Stimulated activated CD4-positive, alpha-beta T cell treated with anti-CD3 and anti-CD28 coated beads, Interleukin-2, amount 100 ng/mL, for 48 hours (primary cell): ENCODE measurements at places on chromosomes 7 and 10.

DNA sequence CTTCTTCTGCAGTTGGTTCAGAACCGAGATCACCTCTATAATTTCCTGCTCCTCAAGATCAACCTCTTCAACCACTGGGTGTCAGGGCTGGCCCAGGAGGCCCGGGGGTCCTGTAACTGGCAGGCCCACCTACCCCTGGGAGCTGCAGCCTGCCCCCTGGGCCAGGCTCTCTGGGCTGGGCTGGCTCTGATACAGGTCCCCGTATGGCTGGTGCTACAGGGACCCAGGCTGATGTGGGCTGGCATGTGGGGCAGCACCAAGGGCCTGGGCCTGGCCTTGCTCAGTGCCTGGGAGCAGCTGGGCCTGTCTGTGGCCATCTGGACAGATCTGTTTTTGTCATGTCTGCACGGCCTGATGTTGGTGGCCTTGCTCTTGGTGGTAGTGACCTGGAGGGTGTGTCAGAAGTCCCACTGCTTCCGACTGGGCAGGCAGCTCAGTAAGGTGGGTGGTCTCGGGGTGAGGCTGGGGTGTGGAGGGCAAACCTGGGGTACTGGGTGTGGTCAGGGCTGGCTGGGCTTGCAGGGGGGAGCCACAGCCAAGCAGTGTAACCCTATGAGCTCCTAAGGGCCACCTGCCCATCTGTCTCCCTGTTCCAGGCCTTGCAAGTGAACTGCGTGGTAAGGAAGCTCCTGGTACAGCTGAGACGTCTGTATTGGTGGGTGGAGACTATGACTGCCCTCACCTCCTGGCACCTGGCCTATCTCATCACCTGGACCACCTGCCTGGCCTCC is 4.2 kb downstream of the TMEM270 start:
- DNase-seq: no peak

- DNase-seq: no peak
Observed at GRCh38 chr7:84578825-84579224, 384.2 kb upstream of the SEMA3A start.

DNA sequence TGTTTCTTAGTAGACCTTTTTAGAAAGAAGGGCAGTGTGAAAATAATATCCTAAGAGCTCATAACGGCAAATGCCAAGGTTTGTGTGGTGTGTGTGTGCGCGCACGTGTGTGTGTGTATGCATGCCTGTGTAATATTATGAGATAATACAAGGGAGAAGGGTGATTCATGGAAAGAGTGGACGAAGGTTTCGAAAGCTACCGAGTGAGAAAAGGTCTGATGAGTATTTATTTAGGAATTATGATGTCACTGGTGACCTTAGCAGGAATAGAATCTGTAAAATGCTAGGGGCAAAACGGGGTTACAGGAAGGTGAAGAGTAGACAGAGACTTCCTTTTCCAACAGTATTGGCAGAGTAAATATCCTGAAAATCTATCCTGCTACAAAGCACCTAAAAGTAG is 107.3 kb downstream of the AHR start:
- DNase-seq: no peak

- no peak for DNase-seq
Observed at GRCh38 chr10:775245-776075, 86.0 kb upstream of the DIP2C start.

- DNase-seq: no peak
Observed at GRCh38 chr10:86662186-86663045, 5.9 kb upstream of the LDB3 start.

DNA sequence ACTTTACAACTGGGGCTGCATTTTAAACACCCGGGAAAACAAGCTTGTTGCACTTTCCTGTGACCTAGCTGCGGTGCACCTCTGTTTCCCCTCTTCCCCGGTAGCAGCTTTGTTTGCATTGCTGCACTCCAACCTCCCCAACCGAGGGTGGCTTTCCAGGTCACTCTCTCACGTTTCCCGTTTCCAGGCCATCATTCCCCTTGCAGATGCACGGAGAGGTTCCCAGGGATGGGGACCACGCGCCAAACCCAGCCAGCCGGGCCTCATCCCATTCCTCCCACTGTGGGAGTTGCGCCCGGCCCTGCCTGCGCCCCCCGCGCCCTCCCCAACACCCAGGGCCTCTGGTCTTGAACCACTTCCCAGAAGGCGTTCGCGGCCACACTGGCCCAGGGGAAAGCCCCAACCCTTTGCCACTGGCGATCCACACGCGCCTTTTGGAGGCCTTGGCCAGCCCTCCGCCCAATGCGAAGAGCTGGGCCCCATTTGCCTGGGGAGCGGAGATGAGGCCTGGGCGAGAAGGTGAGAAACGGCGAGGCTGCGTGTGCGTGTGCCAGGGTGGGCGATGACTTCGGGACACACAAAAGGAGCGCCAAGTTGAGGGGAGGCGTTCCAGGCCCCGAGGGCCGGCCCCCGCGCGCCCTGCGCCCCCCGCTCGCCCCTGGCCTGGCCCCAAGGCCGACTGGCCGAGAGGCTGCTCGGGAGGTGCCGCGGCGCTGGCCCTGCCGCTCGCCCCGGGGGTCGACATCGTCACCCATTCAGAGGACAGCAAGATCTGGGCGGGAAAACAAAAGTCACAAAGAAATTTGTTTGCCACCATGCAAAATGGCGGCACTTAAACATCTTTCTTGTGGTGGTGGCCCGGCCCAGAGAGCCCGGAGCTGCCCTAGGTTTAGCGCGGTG is 15.9 kb downstream of the SKIDA1 start:
- no peak for DNase-seq

- DNase-seq: no peak
Observed at GRCh38 chr10:88642963-88643362, 21.3 kb upstream of the LIPF start.

- DNase-seq: no peak
Observed at GRCh38 chr10:35501923-35502322, 103.2 kb upstream of the GJD4 start.

DNA sequence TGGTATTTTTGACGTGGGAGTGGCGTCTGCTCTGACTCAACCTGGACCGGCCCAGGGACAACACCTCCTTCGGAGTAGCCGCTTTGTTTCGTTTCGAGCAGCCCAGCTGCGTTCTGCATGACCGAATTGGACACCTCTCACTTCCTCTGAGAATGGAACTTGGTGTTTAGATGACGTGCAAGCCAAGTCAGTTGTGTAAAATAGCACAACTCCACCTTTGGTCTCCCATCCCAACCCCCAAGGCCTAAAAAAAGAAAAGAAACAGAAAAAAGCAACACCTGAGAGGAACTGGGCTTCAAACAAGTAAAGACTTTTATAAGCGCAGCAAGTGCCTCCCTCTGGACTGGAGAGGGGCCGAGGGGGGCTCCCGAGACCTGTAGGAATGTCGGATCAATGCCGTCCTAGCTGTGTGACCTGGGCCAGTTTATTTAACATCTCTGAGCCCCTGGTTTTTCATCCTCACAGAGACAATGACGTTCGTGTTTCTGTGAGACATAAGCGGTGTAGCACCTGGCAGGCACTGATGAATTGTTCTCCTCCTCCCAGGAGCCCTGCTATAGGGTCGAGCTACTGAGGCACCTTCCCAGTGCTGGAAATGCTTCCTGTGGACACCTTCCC is 52.0 kb upstream of the SMNDC1 start:
- DNase-seq: peak; percentile 66

DNA sequence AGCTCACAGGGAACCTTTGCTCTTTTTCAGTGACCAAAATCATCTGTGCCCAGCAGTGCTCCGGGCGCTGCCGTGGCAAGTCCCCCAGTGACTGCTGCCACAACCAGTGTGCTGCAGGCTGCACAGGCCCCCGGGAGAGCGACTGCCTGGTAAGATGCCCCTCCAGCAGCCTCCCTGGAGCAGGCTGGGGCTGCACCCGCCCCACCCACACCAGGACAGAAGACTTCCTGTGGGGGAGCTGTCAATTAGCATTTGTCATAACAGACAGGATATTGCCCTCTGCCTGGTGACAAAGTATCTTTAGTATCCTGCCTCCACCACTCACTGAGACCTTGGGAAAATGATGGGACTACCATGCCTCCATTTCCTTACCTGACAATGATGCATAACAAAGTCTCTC is 133.7 kb downstream of the EGFR start:
- DNase-seq: no peak

DNA sequence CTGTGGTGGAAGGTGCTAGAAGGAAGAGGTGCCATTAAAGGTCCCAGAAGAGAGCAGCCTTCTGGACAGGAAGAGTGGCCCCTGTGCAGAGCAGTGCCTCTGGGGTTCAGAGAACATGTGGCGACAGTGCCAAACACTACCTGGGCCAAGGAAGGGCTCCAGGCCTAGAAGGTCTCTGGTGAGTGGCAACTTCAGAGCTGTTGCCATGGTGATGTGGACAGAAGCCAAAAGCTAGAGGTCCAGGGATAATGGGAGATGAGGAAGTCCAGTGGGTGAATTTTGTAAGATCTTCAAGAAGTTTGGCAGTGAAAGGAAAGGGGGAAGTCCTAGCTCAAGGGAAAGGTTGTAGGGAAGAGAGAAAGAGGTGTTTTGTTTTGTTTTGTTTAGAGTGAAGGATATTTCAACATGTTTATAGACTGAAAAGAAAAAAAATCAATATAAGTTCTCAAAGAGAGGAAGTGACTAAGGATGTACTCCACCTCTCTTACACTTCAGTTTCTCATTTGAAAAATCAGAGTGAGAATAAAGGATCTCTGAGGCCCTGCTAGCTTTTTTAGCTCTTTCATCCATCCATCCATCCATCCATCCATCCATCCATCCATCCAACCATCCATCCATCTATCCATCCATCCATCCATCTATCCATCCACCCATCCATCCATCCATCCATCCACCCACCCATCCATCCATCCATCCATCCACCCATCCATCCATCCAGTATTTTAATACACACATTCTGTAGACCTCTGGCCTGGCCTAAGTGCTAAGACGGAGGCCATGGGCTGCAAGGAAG is 77.1 kb upstream of the DUSP5 start:
- DNase-seq: no peak

- no peak for DNase-seq
Observed at GRCh38 chr10:21495002-21495751, 30.3 kb downstream of the SKIDA1 start.

DNA sequence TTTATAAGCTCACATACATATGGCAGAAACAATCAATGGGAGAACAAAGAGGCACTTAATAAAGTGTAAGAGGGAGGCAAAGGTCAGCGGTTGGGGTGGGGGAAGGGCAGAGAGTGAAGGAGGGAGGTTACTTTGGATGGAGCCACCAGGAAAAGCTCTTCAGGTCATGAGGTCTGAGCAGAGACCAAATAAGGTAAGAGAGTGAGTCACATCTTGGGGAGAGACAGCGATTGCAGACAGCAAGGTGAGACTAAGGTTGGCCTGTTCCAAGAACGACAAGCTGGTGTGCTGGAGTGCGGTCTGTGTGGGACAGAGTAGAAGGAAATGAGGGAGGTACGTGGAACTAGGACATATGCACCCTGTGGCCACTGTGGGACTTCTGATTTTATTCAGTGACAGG is 74.3 kb upstream of the TOMM7 start:
- DNase-seq: no peak

DNA sequence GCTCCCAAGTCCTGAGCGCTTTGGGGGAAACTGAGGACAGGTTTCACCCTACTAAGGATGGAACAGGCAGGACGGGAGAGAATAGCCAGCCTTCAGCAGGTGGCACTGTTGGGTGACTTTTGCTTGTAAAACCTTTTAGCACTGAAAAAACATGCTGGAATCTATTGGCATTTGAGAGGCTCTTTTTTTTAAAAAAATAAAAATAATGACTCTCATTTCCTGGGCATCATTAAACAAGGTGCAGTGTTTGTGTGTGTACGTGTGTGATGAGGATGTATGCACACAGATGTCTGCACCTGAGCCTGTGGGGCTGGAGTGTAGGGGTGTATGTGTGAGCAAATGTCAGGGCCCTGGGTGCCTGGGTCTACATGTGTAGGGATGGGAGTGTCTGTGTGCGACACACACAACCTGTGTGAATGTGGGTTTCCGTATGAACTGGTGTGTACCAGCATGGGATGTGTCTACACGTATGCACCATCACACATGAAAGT is 177.9 kb downstream of the RPS24 start:
- no peak for DNase-seq

DNA sequence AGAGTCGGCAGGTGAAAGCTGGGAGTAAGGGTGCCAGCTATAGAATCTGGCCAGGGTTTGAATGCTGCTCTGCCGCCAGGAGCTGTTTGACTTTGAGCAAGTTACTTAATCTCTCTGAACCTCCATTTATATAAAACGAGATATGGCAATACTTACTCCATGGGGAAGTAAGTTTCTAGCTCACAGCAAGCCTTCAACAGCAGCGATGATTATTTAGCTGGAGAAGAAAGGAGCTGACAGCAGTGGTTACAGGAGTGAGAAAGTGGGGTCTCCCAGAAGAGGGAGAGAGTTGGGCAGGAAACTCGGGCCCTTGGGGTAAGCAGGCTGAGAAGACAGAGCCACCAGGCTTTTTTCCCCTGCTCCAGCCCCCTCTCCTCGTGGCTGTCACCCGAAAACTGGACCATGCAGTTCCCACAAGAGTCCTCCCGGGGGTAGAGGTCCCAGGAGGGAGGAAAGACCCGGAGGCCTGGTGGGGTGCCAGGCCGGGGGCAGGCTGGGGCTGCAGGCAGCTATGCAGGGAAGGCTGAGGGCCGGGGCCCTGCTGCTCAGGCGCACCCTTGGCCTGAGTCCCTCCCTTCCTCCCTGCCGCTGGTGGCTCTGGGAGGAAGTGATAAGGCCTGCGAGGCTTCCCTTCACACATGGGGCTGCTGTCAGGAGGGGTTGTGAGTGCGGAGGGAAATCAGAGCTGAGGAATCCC is 3.5 kb downstream of the NOS3 start:
- DNase-seq: no peak

DNA sequence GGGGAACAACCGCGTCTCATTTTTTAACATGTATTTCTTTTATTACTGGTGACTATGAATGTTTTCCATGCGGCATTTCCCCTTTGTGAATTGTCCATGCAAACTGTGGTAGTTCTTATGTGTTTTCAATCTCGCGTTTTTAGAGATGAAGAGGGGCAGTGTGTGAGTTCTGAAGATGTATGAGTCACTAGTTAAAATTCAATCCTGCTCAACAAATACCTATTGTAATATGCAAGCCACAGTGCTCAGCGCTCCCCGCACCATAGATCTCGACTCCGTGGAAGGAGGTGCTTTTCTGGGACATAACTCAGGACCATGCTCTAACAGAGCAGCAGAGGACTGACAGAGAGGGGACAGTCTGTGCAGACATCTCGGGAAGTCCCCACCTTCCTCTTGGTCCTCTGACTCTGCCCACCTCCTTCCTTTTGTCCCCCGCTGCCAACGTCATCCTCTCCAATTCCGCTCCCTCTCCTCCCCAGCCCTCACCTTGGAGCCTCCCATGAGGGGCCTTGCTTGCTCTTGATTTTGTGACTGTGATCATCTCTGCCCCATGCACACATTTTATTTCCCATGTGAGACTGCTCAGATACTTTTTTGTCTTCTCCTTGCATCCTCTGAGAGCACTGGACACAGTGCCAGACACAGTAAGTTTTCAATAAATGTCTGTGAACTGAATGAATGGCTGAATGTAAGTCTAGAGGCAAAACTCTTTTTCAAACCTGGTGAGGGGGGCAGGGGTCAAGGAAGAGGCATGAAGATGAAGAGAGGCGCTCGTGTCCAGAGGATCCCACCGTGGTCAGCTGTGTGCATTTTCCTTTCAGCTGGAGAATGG is 42.7 kb upstream of the PLEKHA1 start:
- DNase-seq: no peak
